Endothelial cell (in vitro differentiated cells): ENCODE measurements at places on chromosomes 1 and 21.

- DNase-seq = no peak
Observed at GRCh38 chr1:209854196-209854595, 26.4 kb downstream of the UTP25 start.

DNA sequence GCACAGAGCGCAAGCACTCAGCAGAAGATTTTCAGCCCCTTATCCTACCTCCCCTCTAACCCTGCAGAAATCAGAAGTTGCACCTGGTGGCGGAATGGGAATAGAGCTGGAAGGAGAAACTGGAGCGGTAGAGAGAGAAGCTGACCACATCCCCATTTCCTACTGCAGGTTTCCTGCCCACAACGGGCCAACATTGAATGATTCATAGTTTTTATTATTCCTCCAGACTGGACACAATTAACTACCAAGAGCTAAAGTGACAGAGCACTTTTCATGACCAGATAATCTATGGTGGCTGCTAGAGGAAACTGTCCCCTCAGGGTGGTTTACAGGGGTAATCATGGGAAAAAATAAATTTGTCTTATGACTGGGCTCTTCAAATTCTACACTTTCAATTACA lies 21.3 kb upstream of the LRRC8D start:
- no peak for DNase-seq

DNA sequence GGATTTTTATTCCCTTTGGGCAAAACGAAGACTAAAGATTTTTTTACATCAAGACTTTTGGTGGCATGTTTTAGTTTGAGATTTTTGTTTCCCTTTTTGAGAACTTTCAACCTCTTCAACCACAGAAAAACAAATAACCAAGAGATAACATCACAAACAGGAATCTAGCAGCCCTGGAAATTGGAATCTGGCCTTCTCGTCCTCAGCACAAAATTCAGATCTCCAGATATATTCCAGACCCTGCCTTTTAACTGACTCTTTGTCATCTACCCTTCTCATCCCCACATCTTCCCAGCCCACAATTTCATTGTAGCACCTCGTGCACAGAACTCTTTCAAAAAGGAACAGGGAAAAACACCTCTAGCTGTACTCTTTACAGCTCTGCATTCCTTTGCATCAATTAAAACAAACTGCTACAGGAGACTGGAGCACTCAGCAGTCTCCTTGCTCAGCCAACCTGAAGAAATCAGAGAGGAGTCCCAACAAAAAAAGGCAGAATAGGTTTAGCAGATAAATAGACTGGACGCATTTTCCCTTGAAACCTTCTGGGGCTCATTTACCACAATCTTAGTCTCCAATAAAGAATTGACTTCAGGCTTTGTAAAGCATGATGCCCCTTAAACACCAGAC lies 251.0 kb downstream of the TTLL7 start:
- no peak for DNase-seq

DNA sequence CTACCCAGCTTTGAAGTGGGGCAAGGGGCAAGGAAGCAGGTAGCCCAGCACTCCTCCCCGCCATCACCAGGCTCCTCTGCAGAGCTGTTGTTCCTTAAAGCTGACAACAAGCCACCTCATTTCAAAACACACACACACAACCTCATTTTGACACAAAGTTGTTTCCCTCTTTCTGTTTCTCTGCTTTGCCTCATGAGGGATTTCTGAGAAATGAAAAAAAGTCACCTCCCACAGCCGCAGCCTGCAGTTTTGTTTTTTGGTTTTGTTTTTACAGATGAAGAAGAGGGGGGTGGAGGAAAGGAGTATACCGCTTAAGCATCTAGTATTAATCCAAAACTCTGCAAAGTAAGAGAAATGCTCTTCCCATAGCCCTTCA lies 12.1 kb downstream of the MCL1 start:
- no peak for DNase-seq

DNA sequence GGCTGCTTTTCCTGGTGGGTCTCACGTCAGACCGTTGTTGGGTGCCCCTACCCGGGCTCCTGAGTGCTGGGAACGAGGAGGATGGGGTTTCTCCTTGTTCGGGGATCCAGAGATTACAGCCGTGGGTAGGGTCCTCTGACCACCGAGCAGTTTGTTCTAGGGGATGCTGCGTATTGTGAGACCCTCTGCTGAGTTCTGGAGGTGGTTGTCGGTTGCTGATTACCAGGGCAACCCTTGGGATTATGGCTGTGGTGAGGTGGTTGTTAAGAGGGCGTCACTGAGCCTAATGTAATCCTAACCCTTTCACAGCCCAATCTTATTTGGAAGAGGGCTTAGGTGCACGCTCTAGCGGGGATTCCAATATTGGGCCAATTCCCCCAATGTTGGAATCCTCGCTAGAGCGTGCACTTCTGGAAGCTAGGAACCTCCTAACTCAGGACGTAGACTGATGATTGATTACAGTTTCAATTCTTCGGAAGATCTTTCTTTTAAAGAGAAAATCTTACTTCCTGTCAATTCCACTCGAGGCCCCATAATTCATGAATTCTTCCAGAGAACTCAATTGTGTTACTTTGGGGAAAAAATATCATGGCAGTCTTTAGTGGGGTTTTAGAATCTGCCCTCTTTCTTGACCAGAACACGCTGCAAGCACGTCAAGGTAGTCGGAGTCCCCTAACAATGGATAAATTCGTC lies 483 bp downstream of the TCEANC2 start:
- DNase-seq = no peak

DNA sequence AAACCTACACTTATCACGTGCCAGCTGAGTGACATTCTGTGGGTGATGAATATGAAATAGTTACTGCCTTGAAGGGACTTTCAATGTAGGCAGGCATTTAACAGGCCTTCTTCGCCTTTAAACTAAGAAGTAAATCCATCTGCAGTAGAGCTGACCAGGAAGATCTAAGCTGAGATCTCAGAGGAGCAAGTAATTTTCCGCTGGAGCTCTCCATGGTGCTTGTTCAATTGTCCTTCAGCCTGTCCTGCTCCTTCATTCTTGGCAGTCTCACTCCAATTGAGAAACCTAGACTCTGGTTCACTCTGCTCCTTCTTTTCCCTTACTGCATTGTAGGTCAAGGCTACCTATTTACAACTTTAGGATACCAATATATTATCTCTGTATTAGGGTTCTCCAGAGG lies 183.5 kb downstream of the HMCN1 start:
- peak; percentile 51 for DNase-seq

DNA sequence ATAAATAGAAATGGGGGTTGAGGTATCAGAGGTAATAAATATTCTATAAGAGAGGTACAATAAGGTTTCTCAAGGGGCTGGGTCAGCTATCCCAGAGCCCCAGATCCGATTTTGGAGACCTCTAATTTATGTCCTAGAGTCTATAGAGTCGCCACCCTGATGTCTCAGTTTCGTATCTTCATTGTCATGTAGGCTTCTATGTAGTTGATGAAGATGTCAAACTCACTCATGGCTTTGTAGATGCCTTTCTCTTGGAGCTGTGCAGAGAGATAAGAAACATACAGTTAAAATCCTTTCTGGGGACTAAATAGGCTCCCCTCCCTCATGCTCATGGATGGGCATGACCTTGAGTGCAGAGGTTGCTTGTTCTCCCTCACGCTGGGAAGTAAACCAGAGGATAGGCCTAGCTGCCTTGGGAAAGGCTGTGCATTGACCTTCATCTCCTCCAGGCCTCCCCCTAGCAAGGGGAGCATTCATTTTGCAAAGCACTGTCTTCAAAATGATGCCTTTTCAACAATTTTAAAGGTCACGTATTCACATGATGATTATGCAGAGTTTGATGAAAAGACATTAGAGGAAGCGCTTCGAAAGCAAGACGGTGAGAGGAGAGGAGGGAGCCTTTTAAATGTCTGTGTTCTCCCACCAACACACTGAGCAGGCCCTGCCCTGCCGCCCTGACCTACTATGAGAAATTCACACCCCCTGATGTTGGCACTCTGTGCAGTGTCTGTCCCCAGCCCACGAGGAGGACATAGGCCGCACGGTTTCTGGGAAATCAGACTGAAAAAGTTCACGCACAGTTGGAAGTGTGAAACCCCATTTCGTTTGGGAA lies 1.9 kb upstream of the IL19 start:
- DNase-seq = no peak

GRCh38 chr21:33396436-33396835 lies 6.8 kb upstream of the IFNGR2 start:
- DNase-seq = no peak

- DNase-seq = no peak
Observed at GRCh38 chr1:200372095-200372884, 37.5 kb downstream of the ZNF281 start.

DNA sequence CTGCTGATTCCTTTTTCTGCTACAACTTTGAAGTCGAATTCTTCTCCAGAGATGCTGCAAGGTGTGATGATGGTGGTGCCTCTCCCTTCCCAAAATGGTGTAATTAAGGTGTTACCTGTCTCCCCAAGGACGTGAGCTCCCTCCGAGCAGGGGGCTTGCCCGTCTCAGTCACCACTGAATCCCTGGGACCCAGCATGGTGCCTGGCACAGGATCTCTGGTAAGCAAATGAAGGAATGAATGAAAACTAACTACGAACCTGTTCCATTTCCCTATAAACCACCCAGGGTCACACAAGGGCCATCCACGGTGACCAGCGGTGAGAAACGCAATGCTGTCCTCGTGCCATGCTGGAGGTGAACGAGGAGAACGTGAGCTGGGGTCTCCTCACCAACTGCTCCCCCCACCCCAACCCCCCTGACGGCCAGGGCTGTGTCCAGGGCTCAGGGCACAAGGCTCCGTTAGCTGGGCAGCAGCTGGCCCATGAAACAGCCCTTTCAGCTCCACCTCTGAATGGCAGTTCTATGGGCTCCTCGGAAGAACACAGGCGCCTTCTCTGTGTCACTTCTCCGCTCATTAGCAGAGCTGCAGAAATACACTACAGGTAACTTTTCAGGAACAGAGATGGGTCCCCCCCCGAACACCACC lies 2.2 kb upstream of the MATN1 start:
- DNase-seq = no peak

GRCh38 chr1:46718340-46718726 lies 581 bp downstream of the EFCAB14 start:
- no peak for DNase-seq

GRCh38 chr1:44609768-44610526 lies 64.3 kb downstream of the TMEM53 start:
- no peak for DNase-seq

- DNase-seq = no peak
Observed at GRCh38 chr1:109539676-109540075, at the start of gene GPR61. Gene GPR61, plus strand, starts transcription at chr1:109539872. Its CDS starts 3,151 bp downstream, at chr1:109543023.

DNA sequence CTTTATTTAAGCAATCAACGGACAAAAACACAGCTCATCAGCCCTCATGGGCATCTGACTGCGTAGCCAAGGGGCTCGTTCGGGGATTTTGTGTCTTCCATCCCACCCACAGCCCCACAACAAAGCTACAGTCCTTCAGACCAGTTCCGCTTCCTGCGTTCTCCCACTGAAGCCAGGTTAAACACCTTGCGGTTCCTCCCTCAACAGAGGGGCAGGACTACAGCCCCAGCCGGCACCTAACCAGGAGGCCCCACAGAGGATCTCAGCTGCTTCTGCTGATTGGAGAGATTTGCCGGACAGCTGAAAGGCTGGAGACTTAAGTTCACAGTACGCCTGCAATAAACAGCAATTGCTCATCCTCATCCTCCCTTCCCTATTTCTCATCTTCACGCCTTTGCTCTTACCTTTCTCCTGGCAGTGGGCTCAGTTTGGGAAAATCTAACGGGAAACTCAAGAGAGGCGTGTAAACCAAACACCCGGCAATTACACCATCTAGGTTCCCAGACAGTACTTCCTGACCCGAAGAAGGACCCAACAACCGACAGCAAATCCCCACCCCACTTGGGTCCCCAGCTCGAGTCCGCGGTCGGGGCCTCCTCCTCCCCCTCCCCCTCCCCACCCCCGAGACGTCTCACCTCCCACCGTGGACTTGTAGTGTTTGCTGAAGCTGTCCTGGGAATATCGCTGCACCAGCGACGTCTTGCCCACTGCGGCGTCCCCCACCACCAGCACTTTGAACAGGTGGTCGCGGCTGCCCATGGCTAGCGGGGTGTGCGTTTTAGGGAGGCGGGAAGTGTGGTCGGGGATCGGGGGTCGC lies 876 bp downstream of the RAB29 start:
- DNase-seq = peak; percentile 18

GRCh38 chr1:47578721-47579419 lies 141.0 kb downstream of the FOXD2 start:
- DNase-seq = no peak

- no peak for DNase-seq
Observed at GRCh38 chr1:169918927-169919326, 25.2 kb upstream of the SCYL3 start.

GRCh38 chr1:209505044-209505443 lies 78.5 kb upstream of the CAMK1G start:
- DNase-seq = no peak
